Fibroblast of skin of scalp (primary cell): ENCODE measurements at places on chromosomes 16 and 17.

GRCh38 chr17:37568350-37569053 is 40.7 kb downstream of the SYNRG start:
- no peak for DNase-seq

DNA sequence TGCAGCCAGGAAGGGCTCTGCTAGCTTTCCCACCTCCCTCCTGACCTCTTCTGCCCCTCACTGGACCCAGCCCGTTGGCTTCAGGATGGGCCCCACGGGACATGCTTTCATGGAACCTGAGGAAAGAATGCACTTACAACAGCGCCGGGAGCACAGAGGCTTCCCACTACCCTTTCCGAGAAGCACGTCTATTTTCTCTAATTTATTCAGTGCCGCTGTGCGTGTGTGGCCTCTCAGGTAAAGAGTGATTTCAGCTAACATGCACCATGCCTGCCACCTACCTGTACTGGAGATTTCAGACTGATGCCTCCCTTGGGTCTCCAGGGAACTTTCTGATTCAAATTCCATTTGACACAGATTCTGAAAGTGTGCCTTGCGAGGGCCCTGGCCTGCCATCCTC is 140.1 kb downstream of the CYLD start:
- DNase-seq: no peak

GRCh38 chr17:33528846-33529245 is 235.8 kb upstream of the ASIC2 start:
- DNase-seq: no peak

- DNase-seq: no peak
These were observed 60.3 kb upstream of the FBXO47 start for GRCh38 chr17:39027455-39028035.

DNA sequence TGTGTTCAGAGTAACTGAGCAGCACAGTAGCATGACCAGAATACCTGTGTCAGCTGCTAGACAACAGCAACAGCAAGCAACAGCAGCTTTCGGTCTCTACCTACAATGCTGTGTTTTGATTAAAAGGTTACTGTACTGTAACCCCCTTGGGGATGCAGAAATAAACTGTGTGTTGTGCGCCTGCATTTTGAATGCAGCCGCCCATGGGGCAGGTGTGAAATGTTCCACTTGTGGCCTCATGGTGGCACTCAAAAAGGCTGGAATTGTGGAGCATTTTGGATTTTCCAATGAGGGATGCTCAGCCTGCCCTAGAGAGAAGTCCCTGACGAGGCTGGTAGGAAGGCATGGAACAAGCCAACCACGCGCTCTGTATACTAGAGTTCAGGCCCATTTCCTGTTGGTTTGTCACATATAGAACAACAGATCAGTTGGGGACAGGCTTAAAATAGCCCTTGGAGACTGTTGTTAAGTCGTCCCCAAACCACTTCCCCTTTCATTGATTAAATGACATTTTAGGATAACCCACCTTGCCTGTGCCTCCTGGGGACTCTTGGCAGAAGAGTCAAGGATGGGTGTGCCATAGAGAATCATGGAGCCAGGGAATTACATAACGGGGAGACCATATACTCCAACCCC is 27.1 kb downstream of the SCPEP1 start:
- DNase-seq: no peak

- no peak for DNase-seq
These were observed 32.4 kb upstream of the NF1 start for GRCh38 chr17:31062346-31062745.

- DNase-seq: peak; percentile 46
These were observed 149.4 kb upstream of the HS3ST3A1 start for GRCh38 chr17:13750816-13751793.

DNA sequence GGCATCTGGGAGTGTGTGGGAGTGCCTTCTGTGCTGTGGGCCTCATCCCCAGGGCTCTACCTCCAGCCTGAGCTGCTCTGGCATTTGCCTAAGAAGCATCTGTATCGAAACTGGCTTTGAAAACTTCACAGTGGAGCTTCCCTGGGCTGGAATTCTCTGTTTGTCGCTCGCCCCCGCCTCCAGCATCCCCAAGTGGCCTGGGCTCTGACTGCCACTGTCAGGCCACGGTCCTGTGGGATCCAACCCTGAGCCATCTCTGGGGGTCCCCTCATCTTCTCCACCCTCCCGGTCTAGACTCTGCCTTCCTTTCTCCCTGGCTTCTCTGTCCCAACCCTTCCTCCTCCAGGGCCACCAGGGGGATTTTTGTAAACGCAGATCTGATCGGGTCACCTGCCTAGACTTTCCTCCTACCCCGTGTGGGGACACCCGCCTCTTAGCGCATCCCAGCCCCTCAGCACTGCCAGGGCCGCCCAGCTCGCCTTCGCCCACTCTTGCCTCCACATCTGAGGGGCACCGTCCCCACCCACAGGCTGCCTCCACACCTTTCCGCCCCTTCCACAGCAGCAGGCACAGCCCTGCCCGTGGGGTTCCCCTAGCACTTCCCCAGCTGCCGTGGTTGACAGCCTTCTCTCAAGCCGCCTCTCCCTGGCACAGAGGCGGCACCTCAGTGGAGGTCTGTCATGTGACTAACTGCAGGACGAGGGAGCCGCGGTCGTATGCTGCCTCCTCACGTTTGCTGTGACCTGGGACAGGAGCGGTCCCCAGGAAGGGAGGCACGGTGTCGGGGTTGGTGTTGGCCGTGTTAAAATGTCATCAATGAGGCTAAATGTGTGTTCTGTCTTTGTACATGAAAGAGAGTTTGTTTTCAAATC is 12.0 kb downstream of the TBC1D24 start:
- DNase-seq: peak; percentile 18

GRCh38 chr17:36812762-36813161 is 124.5 kb upstream of the LHX1 start:
- DNase-seq: no peak

DNA sequence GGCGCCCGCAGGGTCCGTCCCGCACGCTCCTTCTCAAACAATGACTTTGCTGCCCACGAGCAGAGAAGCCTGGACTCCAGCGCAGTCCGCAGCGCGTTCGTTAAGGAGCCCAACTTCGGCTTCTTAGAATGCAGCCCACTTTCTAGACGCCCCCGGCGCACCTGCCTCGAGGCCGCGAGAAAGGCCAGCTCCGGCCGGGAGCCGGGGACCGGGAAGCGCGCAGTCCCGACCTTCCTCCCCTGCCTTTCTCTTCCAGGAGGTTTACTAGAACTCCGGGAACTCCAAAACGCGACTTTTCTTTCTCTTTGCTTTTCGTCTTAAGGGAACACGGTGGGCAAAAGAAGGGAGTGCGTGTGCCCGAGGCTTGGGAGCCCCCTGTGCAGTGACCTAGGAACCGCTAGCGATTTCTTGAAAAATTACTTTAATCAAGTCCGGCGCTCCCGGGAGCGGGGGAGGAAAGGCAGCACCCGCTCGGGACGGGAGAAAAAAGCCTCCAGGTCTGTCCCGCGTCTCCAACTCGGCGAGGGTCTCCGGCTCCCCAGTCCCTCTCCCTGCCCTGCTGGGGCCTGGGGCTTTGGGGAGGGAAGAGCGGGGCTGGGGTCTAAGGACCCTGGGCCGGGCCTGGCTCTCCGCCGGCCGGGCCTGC is 2.6 kb downstream of the HNF1B start:
- DNase-seq: no peak

- no peak for DNase-seq
These were observed 29.8 kb downstream of the ITGAE start for GRCh38 chr17:3771140-3771539.

GRCh38 chr16:15829460-15829859 is 27.4 kb downstream of the MYH11 start:
- peak; percentile 75 for DNase-seq

GRCh38 chr16:64133366-64133765 is 988.5 kb downstream of the CDH11 start:
- no peak for DNase-seq

DNA sequence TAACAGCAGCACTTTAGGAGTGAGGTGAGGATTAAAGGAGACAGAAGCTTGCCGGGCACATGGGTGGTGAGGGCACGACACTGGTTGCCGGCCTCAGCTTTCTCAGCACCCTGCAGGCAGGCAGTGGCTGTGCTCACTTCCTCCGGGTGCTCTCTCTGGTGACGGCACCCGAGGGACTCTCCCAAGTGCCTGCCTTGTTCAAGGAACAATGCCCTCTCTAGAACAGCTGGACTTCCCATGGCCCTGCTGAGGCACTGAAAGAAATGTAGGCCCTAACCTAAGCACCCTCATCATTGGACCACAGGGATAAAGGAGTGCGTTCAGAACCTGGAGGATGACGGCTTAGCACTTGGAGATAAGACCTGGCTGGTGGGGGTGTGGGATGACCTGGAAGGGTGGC is 72.7 kb downstream of the N4BP1 start:
- DNase-seq: no peak

DNA sequence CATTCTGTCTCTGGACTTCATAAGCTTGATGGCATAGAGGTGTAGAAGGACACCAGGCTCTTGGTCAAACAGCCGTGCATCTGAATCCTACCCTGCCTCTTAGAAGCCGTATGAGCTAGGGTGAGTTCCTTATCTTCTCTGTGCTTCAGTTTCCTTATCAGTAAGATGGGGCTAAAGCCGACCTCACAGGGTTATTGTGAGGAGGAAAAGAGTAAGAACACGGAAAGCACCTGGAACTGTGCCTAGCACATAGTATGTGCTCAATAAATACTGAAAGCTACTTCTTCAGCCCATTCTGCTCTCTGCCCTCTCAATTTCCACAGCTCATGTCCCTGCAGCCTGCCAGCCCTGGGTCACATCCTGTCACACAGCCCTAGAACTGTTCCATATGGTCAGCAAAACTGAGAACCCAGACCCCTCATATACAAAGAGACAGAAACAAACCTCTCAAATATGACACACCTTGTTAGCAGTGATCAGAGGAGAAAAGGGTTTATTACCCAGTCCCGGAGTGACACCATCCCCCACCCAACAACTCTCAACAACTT is 17.0 kb upstream of the UBTF start:
- no peak for DNase-seq

- DNase-seq: no peak
These were observed 66.2 kb downstream of the GOSR1 start for GRCh38 chr17:30543456-30543855.

DNA sequence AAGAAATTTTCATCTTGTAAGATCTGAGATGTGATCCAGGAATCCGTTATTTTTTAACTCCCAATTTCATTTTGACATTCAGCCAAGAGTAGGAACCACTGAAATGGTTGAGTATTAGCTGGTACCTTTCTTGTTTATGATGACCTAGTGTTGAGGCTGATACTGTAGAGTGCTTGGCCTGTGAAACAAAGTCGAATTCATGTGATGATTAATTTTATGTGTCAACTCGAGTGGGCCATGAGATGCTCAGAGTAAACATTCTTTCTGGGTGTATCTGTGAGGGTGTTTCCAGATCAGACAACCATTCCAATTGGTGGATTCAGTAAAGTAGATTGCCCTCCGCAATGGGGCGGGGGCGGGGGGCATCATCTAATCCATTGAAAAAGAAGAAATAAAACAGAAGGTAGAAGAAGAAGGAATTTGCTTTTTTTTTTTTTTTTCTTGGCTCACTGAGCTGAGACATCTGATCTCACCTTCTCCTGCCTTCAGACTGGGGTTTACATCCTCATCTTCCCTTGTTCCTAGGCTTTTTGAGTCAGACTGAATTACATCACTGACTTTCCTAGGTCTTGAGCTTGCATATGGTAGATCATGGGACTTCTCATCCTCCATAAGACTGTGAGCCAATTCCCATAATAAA is 264.6 kb upstream of the KCNJ16 start:
- DNase-seq: no peak

DNA sequence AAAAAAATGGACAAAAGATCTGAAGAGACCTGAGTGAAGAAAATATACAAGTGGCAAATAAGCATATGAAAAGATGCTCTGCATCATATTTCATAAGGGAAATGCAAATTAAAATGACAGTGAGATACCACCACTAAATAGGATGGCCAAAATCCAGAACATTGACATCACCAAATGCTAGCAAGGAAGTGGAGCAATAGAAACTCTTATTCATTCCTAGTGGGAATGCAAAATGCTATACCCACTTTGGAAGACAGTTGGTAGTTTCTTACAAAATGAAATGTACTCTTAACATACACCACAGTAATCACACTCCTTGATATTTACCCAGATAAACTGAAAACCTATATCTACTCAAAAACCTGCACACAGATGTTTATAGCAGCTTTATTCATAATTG is 33.6 kb downstream of the DHRS7B start:
- peak; percentile 21 for DNase-seq

GRCh38 chr17:42706732-42707131 is 24.4 kb downstream of the CNTNAP1 start:
- no peak for DNase-seq

GRCh38 chr16:49910541-49911071 is 54.7 kb upstream of the ZNF423 start:
- no peak for DNase-seq

GRCh38 chr16:22327446-22327775 is 30.2 kb downstream of the POLR3E start:
- no peak for DNase-seq

- DNase-seq: no peak
These were observed 7.9 kb downstream of the WFIKKN2 start for GRCh38 chr17:50843150-50843905.

DNA sequence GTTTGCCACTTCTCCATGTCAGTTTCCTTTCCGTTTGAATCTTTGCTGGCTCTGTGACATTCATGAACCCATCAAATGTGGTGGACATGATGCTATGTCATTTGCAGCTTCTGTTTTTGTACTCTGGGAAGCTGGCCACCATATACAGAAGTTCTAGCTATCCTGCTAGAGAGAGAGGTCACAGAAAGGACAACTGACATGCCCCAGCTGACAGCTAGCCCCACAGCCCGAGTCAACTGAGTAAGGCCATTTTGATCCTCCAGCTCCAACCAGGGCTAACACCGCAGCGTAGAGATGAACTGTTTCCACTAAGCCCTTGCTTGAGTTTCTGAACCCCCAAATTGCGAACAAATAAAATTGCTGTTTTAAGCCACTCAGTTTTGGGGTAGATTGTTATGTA is 33.8 kb downstream of the CCDC42 start:
- no peak for DNase-seq
